ENCODE measurements at places on chromosomes 5 and 9.

DNA sequence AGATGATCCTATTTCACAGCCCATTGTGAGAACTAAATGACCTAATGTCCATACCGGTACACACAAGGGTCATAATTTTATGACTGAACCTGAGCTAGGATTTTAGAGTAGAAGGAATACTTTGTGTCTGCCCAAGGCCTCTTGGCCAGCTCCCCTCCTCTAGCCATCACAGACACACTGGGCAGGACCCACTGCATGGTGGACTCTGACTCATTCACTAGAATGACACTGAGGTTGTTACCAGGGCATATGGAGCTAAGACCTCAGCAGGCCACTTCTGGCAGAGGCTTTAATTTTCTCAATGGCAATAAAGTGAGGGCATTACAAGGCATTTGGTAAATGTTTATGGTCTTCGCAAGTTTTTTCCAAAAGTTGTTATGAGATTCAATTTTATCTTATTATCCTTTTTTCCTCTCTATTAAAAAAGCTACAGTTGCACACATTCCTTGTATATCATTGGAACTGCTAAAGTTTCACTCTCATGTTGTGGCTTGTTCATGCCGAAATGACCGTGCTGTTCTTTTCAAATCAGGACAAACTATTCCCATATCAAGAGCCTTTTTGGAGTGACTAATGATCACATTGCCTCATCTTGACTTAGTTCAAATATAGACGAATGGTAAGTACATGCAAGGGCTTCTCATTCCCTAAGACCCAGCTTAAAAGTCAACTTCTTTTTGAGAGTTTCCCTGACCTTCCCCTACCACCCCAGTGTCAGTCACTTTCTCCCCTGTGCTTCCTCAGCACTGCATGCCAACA, 595.7 kb downstream of the ACTL7B start:
- no peak for DNase-seq

DNA sequence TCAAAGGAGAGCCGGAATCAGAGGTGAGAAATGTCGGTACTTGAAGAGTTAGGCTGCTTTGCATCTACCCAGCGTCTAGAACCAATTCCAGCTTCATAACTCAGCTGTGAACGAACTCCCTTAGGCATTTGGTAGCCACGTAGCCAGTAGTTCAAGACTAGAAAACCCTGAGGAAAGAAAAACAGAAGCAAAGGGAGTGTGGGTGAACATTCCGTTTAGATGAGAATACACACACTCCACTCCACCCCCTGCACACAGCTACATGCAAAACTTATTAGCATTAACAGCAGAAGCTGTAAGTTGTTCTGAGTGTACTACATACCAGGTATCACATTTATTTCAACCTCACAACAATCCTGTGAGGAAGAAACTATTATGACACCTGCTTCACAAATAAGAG, 78.3 kb downstream of the SMIM23 start:
- DNase-seq, result no peak

GRCh38 chr9:71518045-71518827, 250.1 kb downstream of the CEMIP2 start:
- DNase-seq, result no peak

DNA sequence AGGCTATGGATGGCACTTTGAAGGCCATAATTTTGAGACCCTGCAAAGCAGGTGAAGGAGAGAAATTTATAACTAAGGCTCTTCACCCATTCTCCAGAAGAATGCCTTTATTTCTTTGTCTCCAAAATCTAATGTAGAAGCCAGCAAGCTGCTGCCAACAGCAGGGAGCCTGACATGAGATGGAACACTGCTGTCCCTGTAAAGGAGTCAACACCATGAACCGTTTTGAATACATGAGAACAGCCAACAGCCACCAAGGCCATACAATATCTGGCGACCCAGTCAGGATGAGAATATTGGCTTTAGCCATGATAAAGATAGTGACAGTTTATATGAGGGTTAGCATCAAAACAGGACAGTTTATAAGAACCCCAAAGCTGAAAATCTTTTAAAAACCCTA, 121.2 kb upstream of the LIFR start:
- DNase-seq, result no peak

DNA sequence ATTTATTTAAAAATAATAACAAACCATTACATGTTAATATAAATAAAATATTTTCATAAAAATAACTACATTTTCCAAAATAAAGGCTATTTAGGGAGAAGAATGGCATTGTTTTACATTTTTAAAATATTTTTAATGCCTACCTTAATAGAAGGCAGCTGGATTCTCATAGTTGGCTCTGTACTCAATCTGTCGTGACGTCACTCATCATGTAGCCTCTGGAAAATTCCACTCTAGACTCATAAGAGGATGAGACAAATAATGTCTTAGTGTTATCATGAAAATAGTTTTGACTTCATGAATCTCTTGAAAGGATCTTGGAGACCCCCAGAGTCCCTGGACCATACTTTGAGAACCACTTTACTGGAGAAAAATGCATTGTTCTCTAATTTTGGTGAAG, 93.1 kb downstream of the NXNL2 start:
- DNase-seq, result no peak

- DNase-seq, result no peak
Observed at GRCh38 chr5:69444127-69444754, 29.3 kb downstream of the MARVELD2 start.
